Memory B cell (primary cell): ENCODE measurements at places on chromosomes 3 and 15.

DNA sequence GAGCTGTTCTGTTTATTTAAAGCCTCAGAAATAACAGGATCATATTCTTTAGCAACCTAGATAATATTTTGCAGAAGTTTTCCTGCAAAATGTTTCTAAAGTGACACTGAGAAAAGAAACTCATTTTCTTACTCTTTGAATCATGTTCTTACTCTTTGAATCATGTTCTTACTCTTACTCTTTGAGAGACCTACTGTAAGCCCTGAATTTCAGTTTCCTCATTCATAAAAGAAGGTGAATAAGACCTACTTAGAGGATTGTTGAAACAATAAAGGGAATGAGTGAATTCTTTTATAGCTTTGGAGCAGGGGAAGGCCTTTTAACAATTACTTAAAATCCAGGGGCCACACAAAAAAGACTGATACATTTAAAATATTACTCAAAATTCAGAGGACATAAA, 221.7 kb upstream of the CMC1 start:
- no peak overlapping the region for H3K4me3 ChIP-seq
- H3K27me3 ChIP-seq, result peaks cover 1% of the 10 kb centered on the region
- DNase-seq, result no peak

DNA sequence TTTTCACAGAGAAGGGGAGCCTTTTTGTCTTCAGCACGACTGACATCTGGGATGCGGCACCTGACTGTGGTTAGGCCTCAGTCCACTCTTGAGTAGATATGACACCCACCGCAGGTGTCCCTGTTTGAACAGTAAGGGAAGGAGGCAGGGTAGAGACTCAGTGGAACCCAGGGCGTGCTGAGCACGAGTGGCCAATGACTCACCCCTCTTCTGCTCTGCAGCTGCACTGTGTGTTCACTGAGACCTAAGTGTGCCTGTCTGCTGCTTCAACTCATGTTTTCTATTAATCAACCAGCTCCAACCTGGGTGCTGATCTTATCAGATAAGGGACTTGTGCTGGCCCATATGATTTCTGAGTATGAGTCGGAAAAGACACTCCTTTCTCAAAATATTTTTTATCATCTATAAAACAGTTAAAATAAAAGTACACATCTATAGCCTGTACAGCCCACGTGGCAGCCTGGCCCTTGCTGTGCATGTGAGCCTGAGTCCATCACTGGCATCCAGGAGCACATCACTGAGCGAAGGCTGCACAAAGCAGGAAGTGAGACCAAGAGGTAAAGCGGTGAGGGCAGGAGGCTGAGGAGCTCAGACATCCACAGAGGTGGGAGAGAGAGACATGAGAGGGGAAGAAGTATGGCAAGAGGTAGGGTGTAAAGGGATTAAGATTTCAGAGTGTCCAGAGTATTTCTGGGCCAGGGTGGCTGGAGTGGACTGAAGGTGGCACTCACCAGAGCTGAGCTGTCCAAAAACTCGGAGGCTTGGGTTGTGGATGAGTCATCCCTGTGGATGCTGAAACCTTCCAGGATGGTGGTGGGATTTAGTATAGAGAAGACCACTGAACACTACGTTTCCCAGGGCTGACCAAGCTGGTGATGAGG, 49.2 kb downstream of the SLC41A3 start:
- H3K4me1 ChIP-seq, result peaks cover 7% of the 10 kb centered on the region
- peak overlapping the region; percentile 29 for H3K27ac ChIP-seq
- peaks cover 45% of the 10 kb centered on the region for H3K36me3 ChIP-seq
- no peak for DNase-seq
- no peak overlapping the region for H3K4me3 ChIP-seq
- no peaks in the 10 kb centered on the region for H3K27me3 ChIP-seq

DNA sequence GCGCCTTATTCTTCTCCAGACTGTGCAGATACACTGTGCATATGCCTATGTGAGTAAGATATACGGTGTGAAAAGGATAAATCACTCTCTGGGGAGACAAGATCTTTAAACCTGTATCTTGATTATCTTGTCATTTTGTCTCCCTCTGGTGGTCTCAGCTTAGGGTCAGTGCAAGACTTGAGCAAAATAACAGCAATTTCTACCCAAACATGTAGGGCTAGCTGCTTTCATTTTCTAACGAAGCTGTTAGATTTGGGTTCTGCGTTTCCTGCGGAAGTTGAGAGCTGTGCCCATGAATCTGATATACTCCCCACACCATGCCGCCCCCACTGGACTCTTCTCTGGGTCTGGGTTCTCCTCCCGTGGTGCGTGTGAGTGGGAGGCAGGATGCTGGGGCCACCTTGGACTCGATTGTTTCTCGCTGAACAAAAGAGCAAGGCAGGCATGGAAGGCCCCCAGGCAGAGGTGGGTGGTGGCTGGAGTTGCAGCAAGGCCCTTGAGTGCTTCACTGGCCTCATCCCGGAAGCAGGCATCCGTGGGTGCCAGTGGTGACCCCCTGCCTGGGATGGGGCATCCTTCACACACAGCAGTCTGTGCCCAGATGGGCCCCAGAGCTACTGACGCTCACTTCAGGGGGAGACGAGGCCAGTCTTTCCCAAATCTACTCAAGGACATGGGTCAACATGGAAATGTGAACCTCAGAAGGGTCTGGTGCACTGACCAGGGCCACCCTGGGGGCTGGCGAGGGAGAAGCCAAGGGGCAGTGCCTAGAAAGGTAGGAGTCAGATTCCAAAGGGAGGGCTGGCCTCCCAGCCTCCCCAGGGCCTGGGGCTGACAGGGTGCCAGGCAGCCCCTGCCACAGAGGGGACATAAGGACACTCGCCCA, 179.6 kb downstream of the NSMCE3 start:
- no peak overlapping the region for H3K4me3 ChIP-seq
- H3K27me3 ChIP-seq, result peaks cover 10% of the 10 kb centered on the region
- H3K27ac ChIP-seq, result no peak overlapping the region
- H3K4me1 ChIP-seq, result peaks cover 2% of the 10 kb centered on the region

DNA sequence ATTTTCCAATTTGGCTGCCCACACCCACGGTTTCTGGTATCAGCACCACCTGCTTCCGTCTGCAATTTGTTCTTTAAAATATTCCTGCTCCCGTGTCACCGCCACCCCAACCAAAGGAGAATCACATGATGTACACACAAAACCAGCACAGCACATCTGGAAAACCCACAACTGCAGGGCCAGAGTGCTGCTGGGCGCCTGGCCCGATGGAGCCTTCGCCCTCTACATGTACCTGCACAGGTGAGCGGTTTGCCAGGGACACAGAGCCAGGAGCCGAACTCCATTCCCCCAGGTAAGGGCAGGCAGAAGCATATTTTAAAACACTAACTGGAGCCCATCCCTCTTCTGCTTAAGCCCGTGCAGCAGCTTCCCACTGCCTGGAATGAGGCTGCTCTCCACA, 75.6 kb downstream of the ADAMTS17 start:
- H3K4me1 ChIP-seq, result no peaks in the 10 kb centered on the region
- H3K27ac ChIP-seq, result no peak overlapping the region
- DNase-seq, result no peak
- H3K27me3 ChIP-seq, result no peaks in the 10 kb centered on the region

DNA sequence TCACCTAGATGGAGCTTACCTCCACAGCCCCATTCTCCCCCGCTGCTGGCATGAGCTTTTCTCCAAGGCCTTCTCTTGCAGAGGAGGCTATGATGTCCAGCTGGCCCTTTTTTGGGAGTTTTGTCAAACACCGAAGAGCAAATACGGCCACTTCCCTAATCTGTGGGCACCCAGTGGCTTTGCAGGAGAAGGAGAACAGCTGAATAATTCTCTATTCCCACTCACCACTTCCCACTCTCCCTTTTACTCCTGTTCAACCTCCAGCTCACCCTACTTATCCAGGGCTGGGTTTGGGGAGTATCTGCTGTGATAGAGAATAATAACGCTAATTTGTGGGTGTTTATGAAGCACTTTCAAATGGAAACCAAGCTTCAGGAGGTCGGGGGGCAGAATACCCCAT, 93.0 kb downstream of the AAGAB start:
- peaks cover 32% of the 10 kb centered on the region for H3K4me1 ChIP-seq
- peak overlapping the region; percentile 77 for H3K27ac ChIP-seq
- peaks cover 15% of the 10 kb centered on the region for H3K36me3 ChIP-seq
- no peaks in the 10 kb centered on the region for H3K27me3 ChIP-seq
- no peak for DNase-seq

DNA sequence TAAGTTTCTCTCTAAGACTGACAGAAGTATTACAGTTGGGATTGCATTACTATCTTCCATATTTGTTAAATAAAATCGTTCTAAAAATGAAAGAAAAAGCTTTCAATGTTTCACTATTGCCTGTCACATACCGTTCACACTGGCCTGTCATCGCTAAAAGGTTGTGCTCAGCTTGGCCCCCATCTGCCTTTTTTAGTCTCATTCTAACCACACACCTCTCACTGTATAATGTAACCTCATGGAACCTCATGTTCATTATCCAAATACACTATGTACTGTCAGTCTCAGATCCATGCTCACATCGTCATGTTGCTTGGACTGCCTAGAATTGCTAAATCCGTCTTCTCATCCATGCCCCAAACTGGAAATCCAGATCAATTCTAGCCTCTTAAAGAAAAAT, 637.8 kb upstream of the ROBO1 start:
- no peak overlapping the region for H3K27ac ChIP-seq
- no peaks in the 10 kb centered on the region for H3K36me3 ChIP-seq
- H3K27me3 ChIP-seq, result no peaks in the 10 kb centered on the region
- no peak for DNase-seq
- H3K4me3 ChIP-seq, result no peak overlapping the region
- no peaks in the 10 kb centered on the region for H3K4me1 ChIP-seq

GRCh38 chr3:105764378-105765307, 104.2 kb downstream of the CBLB start:
- peak overlapping the region; percentile 22 for H3K4me3 ChIP-seq
- peaks cover 30% of the 10 kb centered on the region for H3K4me1 ChIP-seq
- peak overlapping the region; percentile 29 for H3K27ac ChIP-seq
- H3K27me3 ChIP-seq, result no peaks in the 10 kb centered on the region
- DNase-seq, result no peak

GRCh38 chr3:46193436-46193835, 14.7 kb downstream of the CCR1 start:
- H3K27ac ChIP-seq, result no peak overlapping the region
- peaks cover 10% of the 10 kb centered on the region for H3K36me3 ChIP-seq
- no peak for DNase-seq
- H3K4me3 ChIP-seq, result no peak overlapping the region
- peaks cover 5% of the 10 kb centered on the region for H3K4me1 ChIP-seq
- H3K27me3 ChIP-seq, result no peaks in the 10 kb centered on the region

- no peak overlapping the region for H3K4me3 ChIP-seq
- no peaks in the 10 kb centered on the region for H3K36me3 ChIP-seq
- H3K4me1 ChIP-seq, result no peaks in the 10 kb centered on the region
- no peaks in the 10 kb centered on the region for H3K27me3 ChIP-seq
Observed at GRCh38 chr3:64575211-64575844, 112.5 kb downstream of the ADAMTS9 start.

DNA sequence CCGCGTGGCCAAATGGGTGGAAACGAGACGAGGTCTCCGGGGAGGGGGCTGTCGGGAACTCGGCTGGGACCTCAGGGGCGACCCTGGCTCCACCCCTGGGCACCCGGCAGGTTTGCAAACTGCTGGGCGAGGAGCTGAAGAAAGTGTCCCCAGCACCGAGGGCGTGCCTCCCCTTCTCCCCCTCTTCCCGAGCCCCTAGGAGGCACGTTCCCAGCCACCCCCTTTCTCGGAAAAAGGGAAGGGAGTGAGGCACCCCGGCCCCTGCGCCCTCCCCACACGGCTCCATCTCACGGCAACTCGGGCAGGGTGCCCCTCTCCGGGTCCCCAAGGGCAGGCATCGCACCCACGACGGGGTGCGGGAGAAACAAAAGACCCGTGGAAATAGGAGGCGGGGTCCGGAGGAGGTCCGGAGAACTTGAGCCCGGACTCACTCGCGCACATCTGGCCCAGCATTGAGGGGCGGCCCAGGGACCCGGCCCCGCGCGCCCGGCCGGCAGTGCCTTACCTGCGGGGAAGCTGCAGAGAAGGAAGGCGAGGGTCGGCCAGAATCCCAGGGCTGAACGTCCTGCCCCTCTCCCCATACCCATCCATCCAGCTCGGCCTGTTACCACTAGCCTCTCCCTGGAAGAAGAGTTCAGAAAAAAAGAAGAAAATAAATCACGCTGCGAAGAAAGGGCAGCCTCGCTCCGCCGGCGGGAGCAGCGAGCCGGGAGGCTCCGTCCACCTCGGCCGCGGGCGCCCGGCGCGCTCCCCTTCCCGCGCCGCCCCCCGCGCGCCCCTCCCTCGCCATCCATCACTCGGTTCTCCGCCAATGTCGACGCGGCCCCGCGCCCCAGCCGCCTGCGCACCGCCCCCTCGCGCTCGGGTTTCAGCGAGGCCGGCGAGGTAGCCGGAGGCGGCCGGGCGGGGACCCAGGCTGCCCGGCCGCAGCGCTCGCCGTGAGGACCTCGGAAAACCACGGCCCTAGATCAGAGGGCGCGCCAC, 16.3 kb downstream of the RGMA start:
- H3K4me3 ChIP-seq, result peak overlapping the region; percentile 74
- no peak overlapping the region for H3K27ac ChIP-seq
- peaks cover 27% of the 10 kb centered on the region for H3K27me3 ChIP-seq
- H3K36me3 ChIP-seq, result no peaks in the 10 kb centered on the region
- H3K4me1 ChIP-seq, result peaks cover 9% of the 10 kb centered on the region

GRCh38 chr3:17360991-17361390, 381.4 kb downstream of the TBC1D5 start:
- peaks cover 13% of the 10 kb centered on the region for H3K36me3 ChIP-seq
- no peaks in the 10 kb centered on the region for H3K4me1 ChIP-seq
- DNase-seq, result no peak
- no peaks in the 10 kb centered on the region for H3K27me3 ChIP-seq
- H3K27ac ChIP-seq, result no peak overlapping the region

DNA sequence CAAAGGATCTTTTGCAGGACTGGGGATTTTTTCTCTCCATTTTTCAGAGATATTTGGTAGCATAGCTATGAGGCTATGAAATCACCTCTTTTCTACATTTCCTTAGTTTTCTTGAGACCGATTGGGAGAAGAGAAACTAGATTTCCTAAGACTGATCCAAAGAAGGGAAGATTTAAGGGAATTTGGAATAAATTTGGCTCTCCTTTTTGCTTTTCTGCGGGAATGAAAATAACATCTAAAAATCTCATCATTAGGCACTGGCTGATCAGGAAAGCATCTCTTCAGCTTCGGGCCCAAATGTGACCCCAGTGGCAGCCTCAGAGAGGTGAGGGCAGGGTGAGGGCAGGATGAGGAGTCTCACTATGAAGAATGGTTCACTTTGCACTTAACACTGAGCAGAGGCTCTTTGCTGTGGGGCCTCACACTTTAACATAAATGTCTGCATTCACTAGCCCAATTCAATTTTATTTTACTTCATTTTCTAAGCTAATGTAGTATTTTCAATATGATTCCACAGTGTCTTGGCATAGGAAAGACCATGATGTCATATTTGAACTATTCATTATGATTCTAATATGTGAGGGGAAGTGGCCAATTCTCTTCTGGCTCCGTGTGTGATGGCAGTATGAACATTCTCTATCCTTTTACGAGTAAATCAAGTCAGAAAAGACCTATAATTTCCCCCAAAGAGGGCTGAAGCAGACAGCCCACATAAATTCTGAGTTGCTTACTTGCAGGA, 193.2 kb downstream of the MEX3B start:
- no peaks in the 10 kb centered on the region for H3K4me1 ChIP-seq
- peaks cover 3% of the 10 kb centered on the region for H3K27me3 ChIP-seq
- H3K4me3 ChIP-seq, result no peak overlapping the region
- H3K27ac ChIP-seq, result no peak overlapping the region
- no peak for DNase-seq
- H3K36me3 ChIP-seq, result no peaks in the 10 kb centered on the region

GRCh38 chr3:138907539-138907938, 39.4 kb downstream of the FOXL2 start:
- H3K36me3 ChIP-seq, result no peaks in the 10 kb centered on the region
- H3K4me1 ChIP-seq, result no peaks in the 10 kb centered on the region
- no peak overlapping the region for H3K27ac ChIP-seq
- H3K27me3 ChIP-seq, result peaks cover 2% of the 10 kb centered on the region
- H3K4me3 ChIP-seq, result no peak overlapping the region

- H3K4me1 ChIP-seq, result peaks cover 13% of the 10 kb centered on the region
- no peaks in the 10 kb centered on the region for H3K36me3 ChIP-seq
- H3K4me3 ChIP-seq, result no peak overlapping the region
- no peak for DNase-seq
Observed at GRCh38 chr15:59280855-59281254, 74.2 kb downstream of the LDHAL6B start.
